ENCODE measurements at places on chromosomes 7 and 10.
A peak's percentile ranks its signal among the peaks of the same experiment; 100 is the strongest.

GRCh38 chr10:101018600-101019439 lies 12.1 kb downstream of the PDZD7 start:
- DNase-seq: peak; percentile 56

DNA sequence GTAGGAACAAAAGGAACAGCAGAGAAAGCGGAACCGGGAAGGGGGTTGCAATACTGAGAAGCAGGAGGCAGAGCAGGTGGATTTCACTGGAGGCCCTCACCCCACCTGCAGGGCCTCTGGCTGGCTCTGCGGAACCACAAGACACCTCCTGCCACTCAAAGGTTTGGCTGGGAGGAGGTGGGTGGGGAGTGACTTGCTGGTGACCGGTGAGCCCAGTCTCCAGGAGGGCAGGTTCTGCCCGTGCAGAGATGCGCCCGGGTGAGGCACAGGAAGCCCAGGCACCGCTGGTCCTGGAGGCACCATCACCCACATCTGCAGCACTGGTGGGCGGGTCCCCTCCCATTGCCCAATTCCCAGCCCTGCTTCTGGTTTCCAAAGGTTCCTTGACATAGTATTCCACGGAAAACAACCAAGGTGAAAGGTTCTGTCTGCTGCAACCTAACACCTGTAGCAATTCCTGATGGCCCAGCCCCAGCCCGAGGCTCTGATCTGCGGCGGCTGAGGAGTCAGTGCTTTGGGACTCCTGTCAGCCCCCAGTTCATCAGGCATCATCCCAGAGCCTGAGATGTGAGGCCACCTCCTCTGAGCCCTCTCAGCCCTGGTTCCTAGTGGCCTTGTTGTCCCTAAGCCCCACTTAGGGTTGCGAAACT lies 64.4 kb downstream of the CALML3 start:
- no peak for DNase-seq

DNA sequence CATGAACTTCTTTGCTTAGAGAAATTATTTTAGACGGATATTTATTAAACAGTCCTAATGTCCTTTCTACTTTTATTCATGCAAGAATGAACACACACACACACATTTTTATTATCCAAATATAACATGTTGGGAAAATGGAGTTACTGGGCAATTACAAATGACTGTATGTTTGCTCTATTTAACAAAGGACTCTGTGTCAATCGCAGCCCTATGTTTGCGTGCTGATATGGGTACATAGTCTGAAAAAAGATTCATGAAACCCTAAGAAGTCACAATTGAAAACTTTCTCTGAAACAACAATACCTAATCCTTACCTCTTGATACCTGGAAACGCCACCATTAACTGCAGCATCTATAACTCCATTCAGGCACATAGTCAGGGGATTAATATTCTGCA lies 184.7 kb upstream of the IMMP2L start:
- DNase-seq: no peak

GRCh38 chr10:74213571-74214162 lies 62.6 kb downstream of the ADK start:
- peak; percentile 50 for DNase-seq

DNA sequence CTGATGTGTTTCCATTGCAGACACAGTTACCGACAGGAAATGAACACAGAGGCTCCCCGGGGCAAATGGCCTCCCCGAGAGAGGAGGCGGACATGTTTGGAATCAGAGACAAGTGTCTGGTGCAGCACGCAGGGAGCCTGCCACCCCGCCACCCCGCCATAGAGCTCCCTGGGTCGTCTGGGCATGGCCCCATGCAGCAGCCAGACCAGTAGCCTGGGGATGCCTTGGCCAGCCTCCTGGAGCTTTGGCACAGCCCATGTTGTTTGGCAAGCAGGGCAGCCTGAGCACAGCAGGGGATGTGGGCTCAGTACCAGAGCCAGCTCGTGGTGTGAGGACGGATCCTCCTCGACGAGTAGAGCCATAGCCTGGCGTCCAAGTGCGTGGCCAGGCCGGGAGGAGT lies 80.8 kb downstream of the NKX6-2 start:
- no peak for DNase-seq

- DNase-seq: no peak
Measured at GRCh38 chr7:139711991-139712743, 65.6 kb downstream of the HIPK2 start.

Data from activated naive CD4-positive, alpha-beta T cell (primary cell).